Effector memory CD4-positive, alpha-beta T cell (primary cell): ENCODE measurements at places on chromosomes 6 and 20.

DNA sequence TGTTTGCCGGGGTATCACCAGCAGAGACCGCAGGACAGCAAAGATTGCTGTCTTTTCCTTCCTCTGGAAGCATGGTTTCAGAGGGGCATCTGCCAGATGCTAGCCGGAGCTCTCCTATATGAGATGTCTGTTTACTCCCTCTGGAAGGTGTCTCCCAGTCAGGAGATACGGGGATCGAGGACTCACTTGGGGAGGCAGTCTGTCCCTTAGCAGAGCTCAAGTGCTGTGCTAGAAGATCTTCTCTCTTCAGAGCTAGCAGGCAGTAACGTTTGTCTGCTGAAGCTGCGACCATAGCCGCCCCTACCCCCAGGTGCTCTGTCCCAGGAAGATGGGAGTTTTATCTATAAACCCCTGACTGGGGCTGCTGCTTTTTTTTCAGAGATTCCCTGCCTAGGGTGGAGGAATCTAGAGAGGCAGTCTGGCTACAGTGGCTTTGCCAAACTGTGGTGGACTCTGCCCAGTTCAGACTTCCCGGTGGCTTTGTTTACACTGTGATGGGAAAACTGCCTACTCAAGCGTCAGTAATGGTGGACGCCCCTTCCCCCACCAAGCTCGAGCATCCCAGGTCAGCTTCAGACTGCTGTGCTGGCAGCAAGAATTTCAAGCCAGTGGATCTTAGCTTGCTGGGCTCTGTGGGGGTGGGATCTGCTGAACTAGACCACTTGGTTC lies 133.0 kb upstream of the FLRT3 start:
- DNase-seq: no peak

DNA sequence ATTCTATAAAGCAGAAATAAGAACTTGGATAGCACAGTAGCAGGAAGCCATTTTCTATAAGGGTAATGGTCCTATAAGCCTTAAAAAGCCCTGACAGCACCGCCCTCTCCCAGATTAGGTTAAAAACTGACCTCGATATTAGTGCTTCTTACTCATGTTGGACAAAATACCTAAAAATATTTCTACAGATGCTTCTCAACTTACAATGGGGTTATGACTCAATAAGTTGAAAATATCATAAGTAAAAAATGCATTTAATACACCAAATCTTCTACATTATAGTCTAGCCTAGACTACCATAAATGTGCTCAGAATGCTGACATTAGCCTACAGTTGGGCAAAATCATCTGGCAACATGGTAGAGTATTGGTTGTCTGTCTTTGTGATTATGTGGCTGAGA lies 70.3 kb downstream of the SESN1 start:
- no peak for DNase-seq

GRCh38 chr6:20946022-20946421 lies 411.8 kb downstream of the CDKAL1 start:
- DNase-seq: no peak

DNA sequence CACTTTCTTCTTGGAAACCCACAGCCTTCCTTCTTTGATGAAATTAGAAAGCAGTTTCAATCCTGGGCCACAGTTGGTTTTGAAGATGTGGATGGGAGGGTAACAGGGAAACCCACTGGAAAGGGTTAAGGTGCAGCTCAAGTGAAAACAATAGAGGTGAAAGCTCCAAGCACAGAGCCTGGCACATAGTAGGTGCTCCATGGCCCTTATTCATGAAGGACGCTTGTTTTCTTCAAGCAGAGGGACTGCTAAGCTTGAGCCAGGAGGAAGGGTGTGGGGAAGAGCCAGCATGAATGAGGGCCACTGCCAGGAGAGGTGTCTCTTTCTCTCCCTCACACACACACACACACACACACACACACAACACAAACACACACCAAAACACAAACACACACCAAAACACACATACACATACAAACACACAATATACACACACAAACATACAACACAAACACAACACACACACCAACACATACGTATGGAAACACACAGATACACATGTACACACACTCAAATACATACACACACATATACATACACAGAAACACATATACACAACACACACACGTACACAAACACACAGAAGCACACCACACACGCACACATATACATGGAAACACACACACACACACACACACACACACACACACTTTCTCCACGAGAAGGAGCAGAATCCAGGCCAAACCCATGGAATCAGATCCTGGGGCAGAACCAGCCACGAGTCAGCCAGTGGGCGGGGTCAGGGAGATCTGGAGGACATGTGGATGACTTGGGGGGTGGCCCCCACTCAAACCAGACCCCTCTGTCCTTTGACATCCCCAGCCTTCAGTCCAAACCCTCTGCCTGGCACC lies 23.7 kb upstream of the RBPJL start:
- DNase-seq: no peak

GRCh38 chr6:151609146-151609902 lies 115.5 kb downstream of the CCDC170 start:
- DNase-seq: no peak

- no peak for DNase-seq
Measured at GRCh38 chr6:123509112-123509511, 127.6 kb downstream of the TRDN start.

DNA sequence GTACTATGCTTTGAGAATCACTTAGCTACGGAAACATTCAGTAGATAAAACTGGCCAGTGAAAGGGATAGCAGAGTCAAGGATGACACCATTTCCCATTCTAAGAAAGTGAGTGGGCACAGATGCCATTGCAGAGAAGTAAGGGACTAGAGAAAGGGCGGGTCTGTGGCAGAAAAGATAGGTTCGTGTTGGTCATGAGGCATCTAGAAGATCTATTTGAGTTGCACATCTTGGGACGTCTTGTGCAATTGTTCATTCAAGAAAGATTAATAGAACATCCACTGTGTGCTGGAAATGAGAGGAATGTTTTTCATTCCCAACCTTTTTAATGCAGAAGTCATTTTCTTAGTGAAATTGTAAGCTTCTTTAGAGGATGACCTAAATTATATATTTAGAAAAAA lies 161.7 kb downstream of the PLCB1 start:
- no peak for DNase-seq

DNA sequence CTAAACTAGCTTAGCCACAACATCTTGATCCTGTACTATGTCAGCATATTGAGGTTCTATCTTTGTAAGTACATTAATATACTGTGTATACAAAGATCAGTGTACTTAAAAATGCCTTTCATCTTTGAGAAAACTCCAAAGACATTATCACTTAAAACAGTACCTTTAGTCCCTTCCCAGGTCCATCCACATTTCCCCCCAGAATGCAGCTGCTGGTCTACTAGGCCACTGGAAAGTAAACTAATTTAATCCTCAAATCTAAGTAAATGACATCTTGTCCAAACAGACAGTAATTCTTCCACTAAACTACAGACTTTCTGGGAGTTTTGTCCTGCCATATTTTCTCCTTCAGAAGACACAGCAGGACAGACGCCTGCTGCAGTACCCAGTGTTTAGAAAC lies 68.7 kb downstream of the SYCP2 start:
- DNase-seq: no peak

GRCh38 chr6:140821196-140821595 lies 1311.5 kb upstream of the GJE1 start:
- DNase-seq: no peak
